ELF-1 (cell line): ENCODE measurements at places on chromosomes 5 and 9.

DNA sequence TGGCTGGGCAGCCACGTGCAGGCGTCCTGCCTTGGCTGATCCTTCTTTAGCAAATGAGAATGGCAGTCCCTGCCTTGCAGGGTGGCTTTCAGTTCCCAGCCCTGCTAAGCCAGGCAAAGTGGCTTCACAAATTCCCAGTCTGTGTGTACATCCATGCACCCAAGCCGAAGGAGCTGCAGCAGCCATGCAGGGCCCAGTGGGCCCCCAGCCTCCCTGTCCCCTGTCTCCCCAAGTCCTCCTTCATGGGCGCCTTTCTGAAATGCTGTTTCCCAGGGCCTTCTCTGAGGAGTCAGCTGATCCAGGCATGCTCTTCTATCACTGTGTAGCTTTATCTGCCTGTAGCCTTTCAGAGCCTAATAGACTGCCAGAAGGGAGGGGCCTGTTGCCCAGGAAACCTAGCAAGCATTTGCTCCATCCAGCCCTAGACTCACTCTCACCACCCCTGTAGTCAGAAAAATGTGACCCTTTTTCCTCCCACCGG is 47.4 kb upstream of the SHC3 start:
- DNase-seq, result peak; percentile 85

DNA sequence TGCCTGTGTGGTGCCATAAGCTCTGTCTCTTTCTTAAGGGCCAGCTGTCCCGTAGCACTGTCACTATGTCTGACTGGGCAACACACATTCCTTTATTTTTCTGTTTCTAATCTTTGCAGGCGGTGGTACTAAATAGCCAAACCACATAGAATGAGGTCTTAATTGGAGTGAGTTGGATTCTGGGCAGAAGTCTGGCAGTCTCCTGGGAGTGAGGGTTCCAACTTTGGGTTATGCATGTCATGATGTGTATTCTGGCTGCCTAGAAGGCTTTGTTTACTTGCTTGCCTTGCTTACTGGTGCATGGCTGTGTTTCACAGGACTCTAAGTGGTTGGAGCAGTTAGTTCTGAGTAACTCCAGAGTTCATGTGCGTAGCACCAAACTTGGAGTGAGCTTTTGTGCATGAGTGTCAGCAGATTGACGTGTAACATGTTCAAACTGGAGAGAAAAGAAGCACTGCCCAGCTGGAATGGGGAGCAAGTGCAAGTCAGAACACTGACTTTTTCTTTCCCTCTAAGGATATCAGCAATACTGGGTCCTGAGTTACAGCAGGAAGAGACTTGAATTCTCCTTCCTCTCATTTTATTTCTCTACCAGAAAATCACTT is 185.8 kb downstream of the PCSK1 start:
- peak; percentile 19 for DNase-seq

DNA sequence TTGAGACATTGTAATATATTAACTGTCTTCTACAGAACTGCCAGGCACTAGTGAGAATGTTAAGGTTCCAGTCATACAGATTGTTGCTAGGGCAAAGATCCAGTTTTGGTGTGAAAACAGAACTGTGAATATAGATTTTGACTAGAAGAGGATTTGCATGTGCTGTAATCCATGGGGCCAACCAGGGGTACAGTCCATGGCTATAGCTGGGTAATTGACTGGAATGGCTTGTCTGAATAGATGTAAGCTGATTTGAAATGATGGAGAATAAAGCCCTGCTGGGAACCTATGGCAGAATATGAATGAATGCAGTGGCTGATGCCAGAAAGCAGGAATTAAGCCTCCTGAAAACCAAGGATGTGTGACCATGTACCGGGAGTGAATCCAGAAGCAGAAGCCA is 748.5 kb upstream of the CDH10 start:
- no peak for DNase-seq

GRCh38 chr9:97045300-97045699 is 6.4 kb upstream of the CTSV start:
- no peak for DNase-seq

GRCh38 chr5:117160391-117160790 is 585.8 kb upstream of the SEMA6A start:
- DNase-seq, result no peak

DNA sequence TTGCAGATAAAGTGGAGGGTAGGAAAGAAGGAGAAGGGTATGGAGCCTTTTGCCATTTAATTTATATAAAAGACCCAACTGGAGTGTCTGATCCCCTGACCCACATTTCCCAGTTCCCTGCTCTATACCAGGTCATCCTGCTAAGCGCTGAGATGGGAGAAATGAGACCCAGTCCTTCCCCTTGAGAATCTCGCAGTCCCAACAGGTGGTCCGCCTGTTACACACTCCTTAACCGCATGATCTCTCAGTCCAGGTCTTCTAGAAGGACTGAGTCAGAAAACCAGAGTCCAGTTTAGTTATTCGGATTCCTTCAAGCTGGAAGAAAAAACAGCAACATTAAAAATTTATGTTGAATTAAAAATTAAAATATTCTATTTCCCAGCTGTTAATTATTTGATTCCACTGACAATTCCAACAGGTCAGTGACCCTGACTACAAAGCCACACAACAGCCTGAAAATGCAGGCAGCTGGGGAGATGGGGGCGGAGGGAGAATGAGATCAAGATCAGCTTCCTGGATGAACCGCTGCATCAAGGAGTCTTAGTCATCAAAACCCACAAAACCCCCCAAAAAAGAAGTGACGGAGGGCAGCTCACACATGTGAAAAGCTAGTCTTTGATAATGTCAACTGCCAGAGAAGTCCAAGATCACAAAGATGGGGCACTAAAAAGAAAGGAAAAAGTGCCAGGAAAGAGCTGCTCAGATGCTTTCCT is 44.0 kb downstream of the GGTA1 start:
- no peak for DNase-seq
